Glutamatergic neuron (in vitro differentiated cells): ENCODE measurements at places on chromosomes 2 and 18.

DNA sequence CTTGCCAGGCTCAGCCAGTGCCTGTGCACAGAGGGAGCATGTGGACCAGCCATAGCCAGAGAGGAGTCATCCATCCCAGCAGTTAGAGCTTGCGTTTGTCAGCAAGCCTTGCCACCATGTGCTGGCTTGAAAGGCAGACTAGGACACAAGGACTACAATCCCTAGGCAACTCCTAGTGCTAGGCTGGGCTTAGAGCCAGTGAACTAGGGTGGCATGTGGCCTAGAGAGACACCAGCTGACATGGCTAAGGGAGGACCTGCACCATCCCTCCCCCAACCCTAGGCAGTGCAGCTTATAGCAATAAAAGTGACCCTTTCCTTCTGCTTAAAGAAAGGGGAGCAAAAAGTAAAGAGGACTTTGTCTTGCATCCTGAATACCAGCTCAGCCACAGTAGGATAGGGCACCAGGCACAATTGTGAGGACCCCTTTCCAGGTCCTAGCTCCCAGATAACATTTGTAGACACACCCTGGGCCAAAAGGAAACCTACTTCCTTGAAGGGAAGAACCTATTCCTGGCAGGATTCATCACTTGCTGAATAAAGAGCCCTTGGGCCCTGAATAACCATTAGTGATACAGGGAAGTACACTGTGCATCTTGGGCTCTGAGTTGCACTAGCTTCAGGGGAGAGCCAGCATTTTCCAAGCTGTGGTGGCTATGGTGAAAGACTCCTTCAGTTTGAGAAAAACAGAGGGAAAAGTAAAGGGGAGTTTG lies 38.7 kb upstream of the UXS1 start:
- no peak for DNase-seq

DNA sequence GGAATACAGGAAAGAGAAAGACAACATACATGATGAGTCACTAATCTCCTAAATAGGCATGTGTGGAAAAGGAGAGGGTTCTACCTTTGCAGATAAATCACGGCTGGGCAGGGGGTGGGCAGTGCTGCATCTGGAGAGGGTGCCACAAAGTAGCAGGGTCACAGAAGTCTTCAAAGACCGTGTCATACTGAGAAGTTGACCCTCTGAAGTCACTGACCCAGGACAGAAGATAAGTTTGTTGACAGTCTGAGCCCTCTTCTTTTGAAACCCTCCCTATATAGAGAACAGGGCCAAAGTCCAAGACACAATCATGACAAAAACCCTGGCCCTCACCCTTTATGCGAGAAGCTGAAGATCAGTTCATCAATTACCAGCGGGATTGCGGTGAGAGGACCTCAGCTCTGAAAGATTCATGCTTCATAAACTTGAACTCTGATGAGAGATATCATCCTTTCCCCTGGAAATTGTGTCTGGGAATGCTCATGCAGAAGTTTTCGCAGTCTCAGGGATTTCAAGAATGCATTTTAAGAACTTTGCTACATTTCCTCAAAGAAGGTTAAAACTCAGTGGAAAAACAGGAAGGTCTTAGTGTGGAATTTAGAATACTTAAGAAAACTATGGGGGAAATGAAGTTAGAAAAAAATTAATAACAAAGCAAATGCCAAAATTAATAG lies 129.5 kb downstream of the FAM124B start:
- no peak for DNase-seq

- no peak for DNase-seq
These were observed 801 bp downstream of the OSR1 start for GRCh38 chr2:19357402-19358241.

- no peak for DNase-seq
These were observed 253.2 kb downstream of the TTC32 start for GRCh38 chr2:19648583-19648982.
